Activated CD4-positive, alpha-beta T cell treated with anti-CD3 and anti-CD28 coated beads for 4 hours (primary cell): ENCODE measurements at places on chromosomes 1 and 21.

GRCh38 chr1:119906927-119907652, 10.8 kb upstream of the ADAM30 start:
- DNase-seq, result no peak

DNA sequence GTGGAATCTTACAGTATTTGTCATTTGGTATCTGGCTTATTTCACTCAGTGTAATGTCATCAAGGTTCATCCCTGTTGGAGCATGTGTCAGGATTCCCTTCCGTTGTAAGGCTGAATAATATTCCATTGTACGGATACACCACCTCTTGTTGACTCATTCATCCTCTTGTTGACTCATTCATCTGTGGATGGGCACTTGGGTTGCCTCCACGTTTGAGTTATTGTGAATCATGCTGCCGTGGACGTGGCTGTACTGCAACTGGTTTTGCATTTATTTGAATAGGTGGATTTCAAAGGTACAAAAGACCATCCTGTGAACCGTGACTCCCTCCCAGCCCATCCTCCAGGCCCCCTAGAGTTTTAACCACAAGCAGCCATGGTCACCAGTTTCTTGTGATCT, 11.9 kb upstream of the TCP10L start:
- no peak for DNase-seq

GRCh38 chr1:89739013-89739843, 81.6 kb upstream of the LRRC8D start:
- DNase-seq, result peak; percentile 60

GRCh38 chr1:224739303-224739996, 123.3 kb downstream of the CNIH3 start:
- no peak for DNase-seq
